ENCODE measurements at places on chromosomes 13 and 19. TPM values are rescaled to one million over a fixed set of nuclear protein-coding genes. Genes with fewer than 3 reads are reported as not detected.

The EPS8L1 gene
- total RNA-seq, result 2.2 TPM

The FAM98C gene
- total RNA-seq, result 24.8 TPM

The ZNF100 gene
- 24.7 TPM for total RNA-seq

The ZNF526 gene
- total RNA-seq, result 15.2 TPM

The SHISA7 gene
- total RNA-seq, result not detected

DNA sequence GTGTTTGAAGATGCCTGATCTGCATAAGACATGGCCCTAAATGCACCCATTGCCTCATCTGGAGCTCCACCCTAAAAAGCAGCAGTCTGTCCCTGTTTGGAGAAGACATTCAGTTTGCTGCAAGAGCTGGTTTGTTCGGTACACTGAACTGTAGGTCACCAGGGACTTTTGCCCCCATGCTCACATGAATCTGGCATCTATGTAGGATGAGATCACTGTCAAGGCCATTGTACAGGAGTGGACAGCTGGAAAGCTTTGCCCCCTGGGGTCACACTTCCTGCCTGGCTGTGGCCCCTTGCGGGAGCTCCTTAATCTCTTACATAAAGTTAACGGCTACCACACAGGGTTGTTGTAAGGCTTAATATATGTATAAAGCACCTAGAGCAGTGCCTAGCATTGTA, 73.0 kb downstream of the IPO5 start:
- DNase-seq, result no peak

DNA sequence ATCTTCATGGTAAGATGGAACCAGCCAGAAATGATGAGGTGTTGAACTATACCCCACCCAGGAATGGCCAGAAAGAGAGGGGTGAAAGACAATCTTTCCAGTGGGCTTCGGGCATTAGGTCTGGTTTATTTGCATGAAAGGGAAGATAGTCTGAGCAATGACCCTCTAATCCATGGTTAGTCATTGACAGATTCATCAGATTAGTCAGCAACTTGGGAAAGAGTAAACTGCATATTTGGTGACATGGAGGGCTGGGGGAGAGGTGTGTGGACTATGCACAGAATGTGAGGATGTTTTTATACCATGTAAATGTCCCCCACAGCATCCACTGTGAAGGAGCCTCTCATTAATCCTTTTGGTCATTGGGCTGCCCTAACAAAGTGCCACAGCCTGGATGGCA, 30.1 kb upstream of the USP12 start:
- no peak for DNase-seq

DNA sequence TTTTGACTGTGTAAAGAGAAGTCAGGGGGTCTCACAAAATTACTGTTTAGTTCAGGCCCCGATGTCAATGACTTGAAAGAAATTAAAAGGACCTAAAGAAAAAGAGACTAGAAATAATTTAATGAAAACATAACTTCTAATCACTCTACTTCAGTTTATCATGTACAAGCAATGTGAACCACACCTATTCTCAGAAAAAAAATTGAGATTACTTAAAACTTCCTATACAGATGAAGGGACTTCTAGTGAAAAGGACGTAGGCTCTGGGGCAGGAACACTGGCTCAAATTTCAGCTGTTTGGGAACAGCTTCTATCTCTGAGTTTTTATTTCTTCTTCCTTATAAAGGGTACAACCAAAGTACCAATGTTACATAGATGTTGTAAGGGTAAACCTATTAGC, 38.0 kb downstream of the TPT1 start:
- no peak for DNase-seq

DNA sequence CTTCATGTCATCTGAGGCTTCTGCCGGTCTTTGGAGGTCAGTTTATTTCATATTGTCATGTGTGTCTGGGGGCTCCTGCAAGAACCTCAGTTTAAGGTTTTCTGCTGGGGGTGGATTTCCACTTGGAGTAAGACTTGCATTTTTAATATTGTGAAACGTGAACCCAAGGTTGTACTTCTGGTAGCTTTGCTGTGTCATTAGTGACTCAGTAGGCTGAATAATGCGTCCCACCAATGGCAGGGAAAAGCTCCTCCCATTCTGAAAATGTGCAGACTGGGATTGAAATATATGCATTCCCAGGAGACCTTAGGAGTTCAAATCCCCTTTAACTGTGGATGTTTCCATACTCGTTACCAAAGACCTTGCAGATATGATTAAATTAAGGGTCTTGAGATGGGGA, 46.2 kb downstream of the ING1 start:
- DNase-seq, result no peak

DNA sequence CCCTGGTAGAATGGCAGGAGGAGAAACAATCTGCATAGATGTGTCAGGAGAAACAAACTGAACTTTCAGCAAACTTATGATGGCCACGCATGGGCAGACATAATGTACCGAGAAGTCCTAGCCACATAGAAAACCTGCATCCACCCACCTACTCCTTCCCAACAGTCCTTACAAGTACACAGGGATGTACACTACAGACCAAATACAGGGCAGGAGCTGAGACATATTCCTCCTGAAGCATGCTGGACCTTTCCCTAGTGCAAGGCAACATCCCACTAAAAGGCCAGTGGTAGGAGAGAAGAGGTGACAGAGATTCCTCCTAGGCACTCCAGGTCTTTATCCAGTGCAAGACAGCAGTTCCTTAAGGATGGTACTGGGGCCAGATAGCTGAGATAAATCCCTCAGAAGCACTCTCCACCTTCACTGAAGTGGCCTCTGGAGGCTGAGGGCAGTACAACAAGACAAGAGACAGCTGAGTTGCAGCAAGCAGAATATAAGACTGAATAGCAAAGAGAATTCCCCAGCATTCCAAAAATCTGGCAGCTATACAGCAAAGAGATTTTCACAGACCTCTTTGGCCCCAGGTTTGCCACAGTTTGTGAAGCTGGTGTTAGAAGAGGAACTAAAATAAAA, 18.3 kb downstream of the VWA8 start:
- DNase-seq, result no peak

- no peak for DNase-seq
Observed at GRCh38 chr13:76379341-76380105, 506.7 kb downstream of the KCTD12 start.

GRCh38 chr19:1157931-1158884, 15.9 kb downstream of the SBNO2 start:
- no peak for DNase-seq

DNA sequence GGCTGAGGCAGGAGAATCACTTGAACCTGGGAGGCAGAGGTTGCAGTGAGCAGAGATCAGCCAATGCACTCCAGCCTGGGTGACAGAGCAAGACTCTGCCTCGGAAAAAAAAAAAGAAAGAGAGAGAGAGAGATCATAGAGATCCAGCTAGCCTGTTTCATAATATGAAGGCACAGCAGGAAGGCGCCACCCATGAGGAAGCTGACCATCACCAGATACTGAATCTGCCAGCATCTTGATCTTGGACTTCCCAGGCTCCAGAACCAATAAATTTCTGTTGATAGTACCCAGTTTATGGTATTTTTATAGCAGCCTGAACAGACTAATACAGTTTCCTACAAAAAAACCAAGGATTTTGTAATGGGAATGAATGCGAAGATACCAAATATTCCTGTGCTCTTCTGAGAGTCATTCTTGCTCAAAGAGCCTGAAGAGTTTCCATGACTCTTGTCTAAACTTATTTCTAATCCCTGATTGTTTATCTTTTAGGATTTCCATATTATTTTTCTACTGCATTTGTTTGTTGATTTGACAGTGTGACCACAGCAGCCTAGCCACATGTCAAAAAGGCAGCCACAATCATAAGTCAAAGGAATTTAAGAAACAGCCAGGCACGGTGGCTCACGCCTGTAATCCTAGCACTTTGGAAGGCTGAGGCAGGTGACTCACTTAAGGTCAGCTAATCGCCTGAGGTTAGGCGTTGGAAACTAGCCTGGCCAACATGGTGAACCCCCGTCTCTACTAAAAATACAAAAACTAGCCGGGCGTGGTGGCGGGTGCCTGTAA, 37.7 kb upstream of the PDCD5 start:
- no peak for DNase-seq

DNA sequence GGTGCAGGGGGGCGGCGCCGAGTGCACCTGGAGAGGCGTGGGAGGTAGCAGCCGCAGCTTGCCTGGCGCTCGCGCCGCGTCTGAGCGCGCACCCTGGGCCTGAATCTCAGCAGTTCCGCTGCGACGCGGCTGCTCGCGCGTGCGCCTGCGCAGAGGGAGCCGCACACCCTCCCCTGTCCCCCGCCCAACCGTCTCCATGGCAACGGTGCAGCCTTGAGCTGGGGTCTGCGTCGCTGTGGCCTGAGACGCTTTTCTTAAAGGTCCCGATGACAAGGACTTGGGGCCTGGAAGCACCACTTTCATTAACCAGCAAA, at the start of gene PNMA8B:
Gene PNMA8B (minus strand): TSS at position 82 of the 314 bp plus-strand sequence. CDS start 402 bp downstream, outside the sequence.
- peak; percentile 67 for DNase-seq

- DNase-seq, result no peak
Observed at GRCh38 chr13:66128201-66128600, 1101.9 kb downstream of the PCDH9 start.

DNA sequence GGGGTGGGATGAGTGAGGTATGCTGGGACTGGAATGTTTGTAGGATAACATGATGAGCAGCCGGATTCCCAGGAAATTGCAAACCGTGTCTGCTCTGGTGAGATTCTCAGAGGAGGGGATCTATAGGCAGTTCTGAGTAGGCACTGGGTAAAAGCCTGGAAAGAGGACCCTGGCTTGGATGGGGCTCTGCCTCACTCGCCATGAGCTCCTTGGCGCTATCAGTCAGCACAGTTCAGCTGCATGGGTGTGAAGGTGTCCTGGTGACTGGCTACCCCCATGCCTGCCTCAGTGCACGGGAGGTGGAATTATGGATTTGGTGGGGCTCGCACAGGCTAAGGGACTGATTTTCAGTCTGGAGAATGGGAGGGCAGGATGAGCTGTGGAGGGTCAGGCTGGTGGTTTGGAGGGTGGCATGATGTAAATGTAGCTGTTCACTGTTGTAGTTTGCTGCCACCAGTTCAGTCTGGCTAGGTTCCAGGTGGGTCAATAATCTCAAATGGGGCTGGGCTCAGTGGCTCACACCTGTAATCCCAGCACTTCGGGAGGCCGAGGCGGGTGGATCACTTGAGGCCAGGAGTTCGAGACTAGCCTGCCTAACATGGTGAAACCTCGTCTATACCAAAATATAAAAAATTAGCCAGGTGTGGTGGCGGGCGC, 9.2 kb upstream of the ZNF627 start:
- no peak for DNase-seq

All from activated CD4-positive, alpha-beta T cell treated with anti-CD3 and anti-CD28 coated beads for 36 hours (primary cell).